ENCODE measurements at places on chromosomes 7 and 10. TPM values are rescaled to one million over a fixed set of nuclear protein-coding genes. Genes with fewer than 3 reads are reported as not detected.

DNA sequence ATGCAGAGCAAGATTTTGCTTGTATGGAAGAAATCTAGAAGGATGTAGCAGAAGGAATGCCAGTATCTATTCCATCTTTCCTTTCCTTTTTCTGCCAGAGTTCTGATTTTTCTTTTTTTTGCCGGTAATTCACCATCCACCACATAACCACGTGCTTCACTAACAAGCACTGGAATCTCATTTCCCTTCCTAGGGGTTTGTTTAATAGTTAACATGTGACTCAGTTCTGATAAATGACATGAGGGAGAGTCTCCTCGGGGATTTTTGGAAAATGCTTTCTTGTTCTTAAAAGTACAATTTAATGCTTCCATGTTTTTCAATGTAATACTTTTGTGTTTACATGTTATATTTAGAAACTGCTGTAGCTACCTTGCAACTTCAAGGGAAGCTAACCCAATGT lies 590.2 kb downstream of the SH2D4B start:
- no peaks in the 10 kb centered on the region for H3K36me3 ChIP-seq
- H3K27ac ChIP-seq: no peak overlapping the region
- H3K27me3 ChIP-seq: no peaks in the 10 kb centered on the region
- H3K4me3 ChIP-seq: no peak overlapping the region

DNA sequence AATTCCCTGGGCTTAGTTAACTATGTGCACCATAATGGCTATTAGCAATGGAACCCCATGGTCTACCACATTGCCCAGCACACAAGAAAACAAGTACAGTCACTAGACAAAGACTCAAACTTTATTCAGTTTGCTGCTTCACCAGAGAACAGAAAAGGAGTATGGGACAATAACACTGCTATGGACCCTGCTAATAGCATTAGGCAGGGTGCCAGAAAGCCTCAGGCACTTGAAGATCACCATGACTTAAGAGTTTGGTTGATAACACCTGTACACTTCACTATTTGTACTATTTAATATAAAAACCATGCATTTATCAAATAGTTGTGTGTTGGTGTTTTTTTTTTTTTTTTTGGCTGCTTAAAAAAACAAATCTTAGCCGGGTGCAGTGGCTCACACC lies 159.6 kb downstream of the KMT2E start:
- no peaks in the 10 kb centered on the region for H3K4me1 ChIP-seq
- no peak for DNase-seq
- H3K27me3 ChIP-seq: no peaks in the 10 kb centered on the region

GRCh38 chr10:12733271-12733670 lies 268.2 kb downstream of the CCDC3 start:
- no peaks in the 10 kb centered on the region for H3K27me3 ChIP-seq
- H3K27ac ChIP-seq: no peak overlapping the region
- no peaks in the 10 kb centered on the region for H3K36me3 ChIP-seq
- H3K4me1 ChIP-seq: no peaks in the 10 kb centered on the region
- no peak overlapping the region for H3K4me3 ChIP-seq

GRCh38 chr10:14742815-14743214 lies 31.9 kb downstream of the FAM107B start:
- no peak overlapping the region for H3K27ac ChIP-seq
- no peaks in the 10 kb centered on the region for H3K27me3 ChIP-seq
- no peaks in the 10 kb centered on the region for H3K4me1 ChIP-seq
- no peaks in the 10 kb centered on the region for H3K36me3 ChIP-seq

- no peaks in the 10 kb centered on the region for H3K27me3 ChIP-seq
- no peak for DNase-seq
- no peak overlapping the region for H3K4me3 ChIP-seq
- no peaks in the 10 kb centered on the region for H3K4me1 ChIP-seq
- H3K36me3 ChIP-seq: no peaks in the 10 kb centered on the region
Measured at GRCh38 chr10:75722609-75723008, 291.2 kb downstream of the LRMDA start.

DNA sequence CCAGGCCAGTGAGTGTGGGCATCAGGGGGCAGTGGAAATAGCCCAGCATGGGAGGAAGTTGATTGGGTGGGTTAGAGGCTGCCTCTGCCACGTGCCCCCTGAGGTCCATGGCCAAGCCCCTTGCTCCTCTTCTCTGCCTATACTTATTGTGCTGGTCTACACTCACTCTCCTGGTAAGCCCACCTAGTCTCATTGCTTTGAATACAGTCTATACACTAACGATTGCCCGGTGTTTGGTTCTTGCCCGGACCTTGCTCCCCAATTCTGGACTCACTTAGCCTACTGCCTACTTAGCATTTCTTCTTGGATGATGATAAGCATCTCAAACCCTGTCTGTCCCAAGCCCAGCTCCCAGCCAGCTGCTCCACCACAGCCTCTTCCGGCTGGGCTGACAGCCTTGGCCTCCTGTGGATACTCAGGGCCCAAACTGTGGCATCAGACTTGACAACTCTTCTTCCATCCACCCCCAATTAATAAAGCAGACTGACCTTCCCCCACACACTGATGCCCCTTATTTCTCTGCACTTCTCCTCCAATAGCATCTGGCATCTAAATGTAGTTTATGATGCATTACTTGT lies 10.1 kb downstream of the LRRC18 start:
- H3K27me3 ChIP-seq: no peaks in the 10 kb centered on the region

DNA sequence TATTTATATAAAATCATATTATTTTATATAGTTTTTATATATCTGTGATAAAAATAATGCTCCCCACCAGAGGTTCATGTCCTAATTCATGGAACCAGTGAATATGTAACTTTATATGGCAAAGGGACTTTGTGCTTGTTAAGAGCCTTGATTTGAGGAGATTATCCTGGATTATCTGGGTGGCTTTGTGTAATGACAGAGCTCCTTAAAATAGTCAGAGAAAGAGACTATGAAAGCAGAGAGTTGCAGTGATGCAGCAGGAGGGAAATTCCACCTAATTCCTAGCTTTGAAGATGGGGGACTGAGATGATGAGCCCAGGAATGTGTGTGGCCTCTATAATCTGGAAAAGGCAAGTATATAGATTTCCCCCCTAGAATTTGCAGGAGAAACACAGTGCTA lies 1034.2 kb upstream of the C7orf33 start:
- no peaks in the 10 kb centered on the region for H3K36me3 ChIP-seq
- H3K27ac ChIP-seq: no peak overlapping the region
- no peaks in the 10 kb centered on the region for H3K4me1 ChIP-seq

GJC3 gene
- total RNA-seq: not detected

NME8 gene
- total RNA-seq: 0.34 TPM

Measured in neural progenitor cell (in vitro differentiated cells).